Esophagus squamous epithelium (tissue), 5 donors: ENCODE measurements at places on chromosomes 13 and 19.

- no peak for DNase-seq
Observed at GRCh38 chr19:12494260-12494860, 9.7 kb upstream of the ZNF709 start.

- DNase-seq, result no peak
Observed at GRCh38 chr13:84417416-84417815, 535.1 kb upstream of the SLITRK1 start.

DNA sequence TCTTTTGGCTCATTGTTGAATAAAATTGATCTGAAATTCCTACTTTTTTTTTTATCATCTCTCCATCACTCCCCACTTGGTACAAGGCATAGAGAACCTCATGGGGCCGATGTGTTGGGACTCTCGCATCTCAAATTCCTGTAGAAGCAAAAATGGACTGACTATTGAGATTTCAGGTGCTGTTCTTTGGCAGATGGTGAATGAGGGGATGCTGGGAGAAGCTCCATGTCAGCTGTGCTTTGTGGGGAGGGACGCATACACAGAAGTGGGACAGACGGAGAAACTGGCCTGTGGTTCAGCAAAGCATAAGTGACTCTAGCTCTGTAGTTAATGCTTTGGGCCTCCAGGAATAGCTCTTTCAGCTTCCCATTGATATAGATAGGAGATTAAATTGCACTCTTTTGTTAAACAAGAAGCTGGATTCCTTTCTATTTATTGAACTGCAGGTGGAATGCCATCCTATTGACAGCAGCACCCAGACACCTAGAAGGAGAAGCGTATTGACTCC is 194.5 kb upstream of the RNF113B start:
- no peak for DNase-seq

- DNase-seq, result no peak
Observed at GRCh38 chr13:43301346-43301969, 278.1 kb downstream of the DNAJC15 start.

GRCh38 chr13:102983496-102983895 is 82.7 kb downstream of the SLC10A2 start:
- no peak for DNase-seq

GRCh38 chr13:23357349-23357748 is 76.2 kb downstream of the SACS start:
- no peak for DNase-seq

GRCh38 chr13:24264976-24265375 is 44.4 kb upstream of the C1QTNF9 start:
- DNase-seq, result no peak

DNA sequence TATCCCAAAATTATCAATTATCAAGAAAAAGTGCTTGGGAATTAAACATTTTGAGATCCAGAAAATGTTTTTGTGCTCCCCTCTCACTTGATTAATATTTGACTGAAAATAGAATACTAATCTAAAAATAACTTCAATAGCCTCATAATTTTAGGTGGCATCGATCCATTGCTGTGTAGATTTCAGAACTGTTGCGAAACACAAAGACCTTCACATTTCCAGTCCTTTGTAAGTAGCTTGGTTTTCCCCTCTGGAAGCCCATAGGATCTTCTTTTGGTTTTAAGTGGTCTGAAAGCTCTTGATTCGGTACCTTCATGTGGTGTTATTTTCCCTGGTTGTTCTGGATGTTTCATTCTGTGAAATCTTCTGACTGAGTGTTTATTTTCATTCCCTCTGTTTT is 176.5 kb downstream of the NUFIP1 start:
- DNase-seq, result no peak

DNA sequence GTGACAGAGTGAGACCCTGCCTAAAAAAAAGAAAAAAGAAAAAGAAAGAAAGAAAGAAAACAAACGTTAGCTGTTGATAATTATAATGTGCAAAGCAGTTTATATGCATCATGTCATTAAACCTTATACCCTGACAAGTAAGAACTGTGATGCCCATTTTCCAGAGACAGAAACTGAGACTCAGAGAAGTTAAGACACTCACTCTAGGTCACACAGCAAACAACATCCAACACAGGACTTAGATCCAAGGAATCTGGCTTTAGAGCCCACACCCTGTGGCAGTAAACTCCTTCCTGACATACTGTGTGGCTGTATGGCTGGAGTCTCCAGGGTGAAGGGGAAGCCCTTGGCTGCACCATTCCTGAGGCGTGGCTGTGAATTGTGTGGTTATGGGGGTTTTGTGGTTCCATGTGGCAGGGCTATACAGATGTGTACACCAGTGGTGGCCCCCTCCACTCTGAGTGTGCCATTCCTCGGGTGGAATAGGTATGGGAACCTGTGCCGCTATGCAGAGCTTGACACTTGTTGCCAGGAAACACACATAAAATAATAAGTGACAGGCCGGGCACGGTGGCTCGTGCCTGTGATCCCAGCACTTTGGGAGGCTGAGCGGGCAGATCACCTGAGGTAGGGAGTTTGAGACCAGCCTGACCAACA is 15.6 kb downstream of the AXL start:
- DNase-seq, result no peak

GRCh38 chr13:76029088-76029487 is 393.0 kb downstream of the LMO7 start:
- DNase-seq, result no peak

GRCh38 chr19:47633996-47634395 is 25.1 kb downstream of the BICRA start:
- DNase-seq, result no peak

- DNase-seq, result no peak
Observed at GRCh38 chr13:100301418-100301817, 212.5 kb downstream of the PCCA start.

DNA sequence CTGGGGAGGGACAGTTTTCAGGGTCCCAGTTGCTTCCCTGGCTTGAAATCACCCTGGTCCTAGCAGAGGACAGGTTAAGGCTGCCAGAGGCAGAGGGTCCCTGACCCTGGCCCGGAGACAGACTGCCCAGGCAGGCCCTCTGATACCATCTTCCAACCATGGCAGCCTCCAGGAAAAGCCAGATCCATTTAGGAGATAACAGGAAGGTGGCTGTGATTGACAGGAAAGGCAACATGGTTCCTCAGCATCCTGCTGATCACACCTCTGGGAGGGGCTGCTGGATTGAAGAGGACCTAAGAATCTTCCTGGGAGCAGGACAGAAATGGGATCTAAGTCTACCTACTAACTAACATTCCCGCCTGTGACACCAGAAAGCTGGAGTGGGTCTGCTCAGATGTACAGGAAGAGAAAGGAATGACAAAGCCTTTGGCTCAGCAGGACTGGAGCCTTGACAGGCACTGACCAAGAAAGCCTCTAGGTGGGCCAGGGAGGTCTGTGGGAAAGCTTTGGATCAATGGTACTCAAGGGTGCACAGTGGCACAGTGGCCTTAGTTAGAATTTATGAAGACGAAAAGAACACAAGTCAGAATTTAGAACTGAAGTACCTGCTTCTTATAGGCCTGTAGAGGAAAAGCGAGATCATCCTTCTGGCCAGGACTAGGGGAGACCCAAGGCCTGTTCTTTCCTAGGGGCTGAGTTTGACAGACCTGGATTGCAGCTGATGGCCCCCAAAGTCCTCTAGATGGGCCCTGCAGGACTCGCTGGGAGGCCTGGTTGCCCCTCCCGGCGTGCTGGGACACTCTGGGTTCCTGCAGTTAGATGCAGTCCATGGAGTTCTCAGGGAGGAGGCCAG is 2.3 kb upstream of the PRKACA start:
- DNase-seq, result no peak

- DNase-seq, result no peak
Observed at GRCh38 chr19:30065680-30066606, 123.9 kb downstream of the URI1 start.

DNA sequence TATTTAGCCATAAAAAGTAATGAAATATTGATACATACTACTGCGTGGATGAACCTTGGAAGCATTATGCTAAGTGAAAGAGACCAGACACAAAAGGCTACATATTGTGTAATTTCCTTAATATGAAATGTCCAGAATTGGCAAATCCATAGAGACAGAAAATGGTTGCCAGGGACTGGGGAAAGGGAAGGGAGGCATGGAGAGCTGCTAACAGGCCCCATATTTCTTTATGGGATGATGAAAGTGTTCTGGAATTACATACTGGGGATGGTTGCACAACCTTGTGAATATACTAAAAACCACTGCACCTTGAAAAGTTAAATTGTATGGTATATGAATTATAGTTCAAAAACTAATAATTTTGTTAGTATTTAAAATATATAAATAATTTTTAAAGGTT is 3.6 kb downstream of the IFT88 start:
- no peak for DNase-seq

GRCh38 chr13:20894245-20894644 is 8.3 kb downstream of the XPO4 start:
- DNase-seq, result no peak

GRCh38 chr13:76969488-76970365 is 21.4 kb downstream of the ACOD1 start:
- DNase-seq, result no peak

- DNase-seq, result no peak
Observed at GRCh38 chr19:40693150-40693788, 2.8 kb upstream of the NUMBL start.

DNA sequence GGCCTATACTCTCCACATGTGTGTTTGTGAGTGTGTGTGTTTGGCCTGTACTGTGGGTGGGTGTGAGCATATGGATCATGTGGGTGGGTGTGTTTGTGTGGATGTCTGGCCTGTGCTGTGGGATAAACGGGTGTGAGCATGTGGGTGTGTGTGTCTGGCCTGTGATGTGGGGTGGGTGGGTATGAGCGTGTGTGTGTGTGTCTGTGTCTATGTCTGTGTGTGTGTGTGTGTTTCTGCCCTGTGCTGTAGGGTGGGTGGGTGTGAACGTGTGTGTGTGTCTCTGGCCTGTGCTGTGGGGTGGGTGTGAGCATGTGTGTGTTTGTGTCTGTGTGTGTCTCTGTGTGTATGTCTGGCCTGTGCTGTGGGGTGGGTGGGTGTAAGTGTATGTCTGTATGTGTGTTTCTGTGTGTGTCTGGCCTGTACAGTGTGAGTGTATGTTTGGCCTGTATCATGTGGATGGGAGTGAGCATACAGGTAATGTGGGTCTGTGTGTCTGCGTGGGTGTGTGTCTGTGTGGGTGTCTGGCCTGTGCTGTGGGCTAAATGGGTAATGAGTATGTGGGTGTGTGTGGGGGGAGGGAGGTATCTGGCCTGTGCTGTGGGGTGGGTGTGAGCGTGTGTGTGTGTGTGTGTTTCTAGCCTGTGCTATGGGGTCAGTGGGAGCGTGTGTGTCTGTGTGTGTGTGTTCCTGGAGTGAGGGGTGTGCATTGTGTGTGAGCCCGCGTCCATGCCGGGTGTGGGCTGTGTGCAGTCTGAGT is 20.8 kb upstream of the KCTD15 start:
- no peak for DNase-seq

DNA sequence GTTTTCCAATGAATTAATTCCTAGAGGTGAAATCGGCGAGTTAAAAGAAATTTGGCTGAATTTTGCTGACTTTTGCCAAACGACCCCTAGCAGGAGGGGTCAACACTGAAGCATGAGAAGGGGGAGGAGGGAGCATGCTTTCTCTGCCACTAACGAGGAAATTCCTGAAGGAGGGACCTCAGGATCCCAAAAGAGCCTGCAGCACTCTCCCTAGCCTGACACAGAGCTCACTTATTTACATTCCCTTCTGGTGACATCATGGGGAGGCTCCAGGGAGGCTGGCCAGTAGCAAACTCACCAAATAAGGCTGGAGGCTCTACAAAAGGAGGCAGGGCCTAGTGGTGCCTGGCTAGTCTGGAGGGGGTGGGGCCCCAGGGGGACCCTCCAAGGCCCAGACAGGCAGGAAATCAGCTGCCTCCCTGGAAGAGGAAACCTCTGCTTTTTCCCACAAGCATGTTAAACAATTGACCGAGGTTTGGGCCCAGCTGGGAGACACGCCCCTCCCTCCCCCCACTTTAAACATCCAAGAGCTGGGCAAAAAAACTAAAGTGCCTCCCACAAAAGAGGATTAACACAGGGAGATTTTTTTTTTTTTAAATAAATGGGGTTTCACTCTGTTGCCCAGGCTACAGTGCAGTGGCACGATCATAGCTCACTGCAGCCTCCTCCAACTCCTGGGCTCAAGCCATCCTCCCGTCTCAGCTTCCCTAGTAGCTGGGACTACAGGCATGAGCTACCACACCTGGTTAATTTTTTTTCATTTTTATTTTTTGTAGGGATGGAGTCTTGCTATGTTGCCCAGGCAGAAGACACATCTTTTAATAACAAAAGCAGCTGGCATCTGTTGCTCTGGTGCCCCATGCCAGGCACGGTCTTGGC is 2.1 kb downstream of the DAPK3 start:
- no peak for DNase-seq

- DNase-seq, result no peak
Observed at GRCh38 chr19:13091400-13092157, 11.1 kb downstream of the LYL1 start.

- no peak for DNase-seq
Observed at GRCh38 chr19:2636141-2636896, 66.2 kb downstream of the GNG7 start.

DNA sequence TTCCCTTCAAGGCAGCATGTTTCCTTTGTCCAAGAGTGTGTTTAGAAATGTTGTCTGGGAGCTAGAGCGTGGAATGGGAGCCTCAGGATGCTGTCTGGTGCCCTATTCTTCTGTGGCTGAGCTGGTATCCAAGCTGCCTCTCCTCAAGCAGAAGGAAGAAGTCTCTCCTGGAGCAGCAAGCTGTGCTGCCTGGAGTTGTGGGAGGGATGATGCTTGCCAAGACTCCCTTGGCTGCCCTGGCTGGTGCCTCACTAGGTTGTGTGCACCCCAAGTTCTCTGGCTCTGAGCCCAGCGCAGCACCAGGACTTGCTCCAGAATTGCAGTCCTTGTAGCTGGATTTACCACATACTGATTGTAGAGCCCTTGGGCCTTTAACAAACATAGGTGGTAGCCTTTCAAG is 4.7 kb upstream of the CYP4F3 start:
- DNase-seq, result no peak

DNA sequence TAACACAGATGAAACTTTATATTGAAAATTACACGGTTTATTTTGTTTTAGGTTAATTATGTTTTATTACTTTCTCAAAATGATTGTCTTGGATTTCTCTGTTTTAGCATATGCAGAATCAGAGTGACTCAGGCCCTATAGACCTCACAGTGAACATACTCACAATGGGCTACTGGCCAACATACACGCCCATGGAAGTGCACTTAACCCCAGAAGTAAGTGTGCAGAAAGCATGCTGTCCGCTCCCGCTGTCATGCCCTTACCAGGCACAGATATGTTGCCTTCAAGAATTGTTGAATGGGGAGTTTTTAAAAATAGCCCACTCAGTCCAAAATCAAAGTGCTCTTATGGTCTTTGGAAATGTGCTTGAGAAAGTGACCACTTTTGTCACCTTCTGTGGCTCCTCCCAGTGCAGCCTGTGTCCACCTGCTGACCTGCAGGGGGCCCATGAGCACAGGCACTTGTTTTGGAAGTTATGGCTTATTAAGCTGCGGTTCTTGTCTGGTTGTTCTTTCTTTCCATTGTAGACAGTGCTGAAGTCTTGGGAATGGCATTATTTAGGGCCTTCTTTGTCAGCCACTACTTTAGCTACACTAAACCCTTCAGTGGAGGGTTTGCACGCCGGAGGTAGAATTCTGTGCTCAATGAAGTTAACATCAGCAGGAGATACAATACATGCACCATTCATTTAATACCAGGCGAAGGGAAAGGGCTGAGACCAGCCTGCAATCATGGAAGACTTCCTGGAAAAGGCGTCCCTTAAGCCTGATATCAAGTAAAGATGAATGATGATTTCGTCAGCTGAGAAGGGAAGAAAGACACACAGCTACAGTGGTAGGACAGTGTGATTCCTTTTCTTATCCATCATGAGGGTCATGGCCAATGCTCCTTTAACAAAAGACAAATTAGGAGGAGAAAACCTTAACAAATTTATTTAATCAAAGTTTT is 36.7 kb downstream of the CUL4A start:
- DNase-seq, result no peak

- no peak for DNase-seq
Observed at GRCh38 chr13:25352230-25352629, 19.5 kb upstream of the ATP8A2 start.

- no peak for DNase-seq
Observed at GRCh38 chr13:44609137-44609536, 33.0 kb upstream of the TSC22D1 start.
